ENCODE measurements at places on chromosomes 1 and 21. TPM values are rescaled to one million over a fixed set of nuclear protein-coding genes. Genes with fewer than 3 reads are reported as not detected.

Gene PTAFR
- total RNA-seq: 1.7 TPM

GRCh38 chr21:32592929-32593502, 7.7 kb upstream of the TCP10L start:
- H3K27ac ChIP-seq: no peak overlapping the region
- H3K4me1 ChIP-seq: no peaks in the 10 kb centered on the region
- no peak for DNase-seq
- no peaks in the 10 kb centered on the region for H3K27me3 ChIP-seq

DNA sequence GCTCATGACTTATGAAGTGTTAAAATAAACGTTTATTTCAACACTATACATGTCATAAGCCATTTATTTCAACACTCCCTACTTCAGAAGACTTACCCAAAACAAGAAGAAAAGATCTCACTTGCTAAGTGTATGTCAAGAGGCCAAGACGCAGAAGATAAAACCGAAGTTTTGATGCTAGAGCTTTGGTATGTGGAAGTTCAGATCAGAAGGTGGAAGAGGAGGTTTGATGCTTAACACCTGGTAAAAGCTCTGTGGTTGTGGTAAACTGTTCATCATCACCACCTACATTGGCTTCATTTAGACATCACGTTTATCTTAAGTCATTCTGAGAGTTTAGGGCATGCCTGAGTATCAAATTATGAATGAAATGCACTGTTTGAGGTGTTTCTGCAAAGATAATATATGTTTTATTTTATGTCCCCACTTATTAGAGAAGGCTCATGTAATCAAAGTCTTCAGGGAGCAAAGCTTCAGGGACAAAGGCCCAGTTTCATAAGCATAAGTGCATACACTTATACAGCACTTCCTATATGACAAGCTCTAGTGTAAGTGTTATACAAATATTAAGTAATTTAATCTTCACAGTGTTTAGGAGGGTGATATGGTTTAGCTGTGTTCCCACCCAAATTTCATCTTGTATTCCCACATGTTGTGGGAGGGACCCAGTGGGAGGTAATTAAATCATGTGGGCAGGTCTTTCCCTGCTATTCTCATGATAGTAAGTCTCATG, 533.3 kb downstream of the PTBP2 start:
- no peak overlapping the region for H3K27ac ChIP-seq
- H3K4me3 ChIP-seq: no peak overlapping the region
- H3K36me3 ChIP-seq: no peaks in the 10 kb centered on the region
- no peaks in the 10 kb centered on the region for H3K27me3 ChIP-seq
- no peaks in the 10 kb centered on the region for H3K4me1 ChIP-seq
- DNase-seq: no peak

- H3K4me3 ChIP-seq: no peak overlapping the region
- H3K27me3 ChIP-seq: no peaks in the 10 kb centered on the region
- no peak for DNase-seq
- H3K4me1 ChIP-seq: no peaks in the 10 kb centered on the region
- H3K36me3 ChIP-seq: no peaks in the 10 kb centered on the region
These were observed 307.8 kb upstream of the USP25 start for GRCh38 chr21:15421947-15422346.

Gene AMY2A
- total RNA-seq: not detected

Gene MROH7
- 0.38 TPM for total RNA-seq

DNA sequence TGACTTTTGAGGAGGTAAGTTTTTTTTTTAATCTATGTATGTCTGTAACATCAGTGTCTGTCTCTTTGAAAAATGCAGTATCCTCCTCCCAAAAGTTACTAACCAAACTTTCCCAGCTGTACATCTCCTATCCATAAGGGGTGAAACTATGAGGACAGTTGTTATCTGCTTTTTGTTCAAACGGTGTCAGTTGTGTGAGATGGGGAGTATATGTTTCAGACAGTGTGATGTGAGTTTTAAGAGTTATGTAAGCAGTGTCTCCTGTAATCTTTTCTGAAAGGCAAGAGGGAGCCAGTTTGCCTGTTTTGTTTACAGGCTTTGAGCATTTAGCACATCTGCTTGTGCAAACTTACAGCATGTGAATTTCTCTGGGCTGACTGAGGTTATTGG, 34.8 kb upstream of the CACYBP start:
- no peaks in the 10 kb centered on the region for H3K27me3 ChIP-seq
- H3K27ac ChIP-seq: peak overlapping the region; percentile 65
- DNase-seq: no peak

Gene PODN
- total RNA-seq: not detected

- no peak for DNase-seq
- no peaks in the 10 kb centered on the region for H3K27me3 ChIP-seq
- H3K4me3 ChIP-seq: no peak overlapping the region
- no peaks in the 10 kb centered on the region for H3K4me1 ChIP-seq
These were observed 9.8 kb downstream of the KCNN3 start for GRCh38 chr1:154860156-154860870.

Data from CD4-positive, alpha-beta memory T cell (primary cell).